ENCODE measurements at places on chromosomes 7 and 10.

DNA sequence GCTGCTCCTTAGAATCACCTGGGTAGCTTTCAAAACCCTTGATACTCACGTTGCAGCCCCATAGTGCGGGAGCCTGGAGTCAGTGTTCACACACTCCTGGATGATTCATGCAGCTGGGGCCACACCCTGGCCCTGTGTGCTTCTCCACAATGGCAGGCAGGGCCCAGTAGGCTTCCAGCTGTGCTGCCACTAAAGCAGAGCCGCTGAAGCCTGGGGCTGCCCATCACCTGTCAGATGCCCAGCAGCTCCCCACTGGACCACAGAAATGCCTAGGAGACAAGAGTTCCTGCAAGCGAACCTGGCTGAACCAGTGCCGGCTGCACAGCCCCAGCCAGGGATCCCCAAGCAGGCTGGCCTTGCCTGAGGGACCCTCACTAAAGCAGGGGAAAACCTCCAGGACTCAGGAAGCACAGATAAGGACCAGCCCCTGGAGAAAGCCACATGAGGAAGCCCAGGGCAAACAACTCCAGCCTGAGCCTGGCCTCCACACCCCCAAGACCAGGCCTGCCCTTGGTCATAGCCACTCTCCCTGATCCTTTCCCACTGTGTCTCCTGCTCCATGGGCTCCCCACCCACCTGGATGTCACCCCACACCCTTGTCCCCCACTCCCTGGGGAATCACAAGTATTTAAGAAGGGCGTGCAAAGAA, 111.9 kb downstream of the GRID1 start:
- no peak for DNase-seq

DNA sequence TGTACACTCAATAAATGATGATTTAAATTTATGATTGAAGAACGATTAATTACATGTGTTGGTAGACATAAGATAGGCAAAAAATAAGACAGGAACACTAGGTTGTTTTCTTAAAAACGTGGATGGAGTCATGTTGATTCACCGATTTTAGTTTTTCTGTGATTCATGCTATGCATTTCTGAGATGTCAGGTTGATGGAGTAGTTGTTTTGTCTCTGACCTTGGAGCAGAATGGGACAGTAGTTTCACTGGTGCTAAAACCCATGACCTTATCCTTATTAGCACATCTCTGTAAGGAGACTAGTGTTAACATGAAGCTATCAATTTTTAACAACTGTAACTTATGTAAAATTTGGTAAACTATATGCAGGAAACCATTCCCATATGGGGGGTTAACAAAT, 611.6 kb upstream of the FZD8 start:
- no peak for DNase-seq

DNA sequence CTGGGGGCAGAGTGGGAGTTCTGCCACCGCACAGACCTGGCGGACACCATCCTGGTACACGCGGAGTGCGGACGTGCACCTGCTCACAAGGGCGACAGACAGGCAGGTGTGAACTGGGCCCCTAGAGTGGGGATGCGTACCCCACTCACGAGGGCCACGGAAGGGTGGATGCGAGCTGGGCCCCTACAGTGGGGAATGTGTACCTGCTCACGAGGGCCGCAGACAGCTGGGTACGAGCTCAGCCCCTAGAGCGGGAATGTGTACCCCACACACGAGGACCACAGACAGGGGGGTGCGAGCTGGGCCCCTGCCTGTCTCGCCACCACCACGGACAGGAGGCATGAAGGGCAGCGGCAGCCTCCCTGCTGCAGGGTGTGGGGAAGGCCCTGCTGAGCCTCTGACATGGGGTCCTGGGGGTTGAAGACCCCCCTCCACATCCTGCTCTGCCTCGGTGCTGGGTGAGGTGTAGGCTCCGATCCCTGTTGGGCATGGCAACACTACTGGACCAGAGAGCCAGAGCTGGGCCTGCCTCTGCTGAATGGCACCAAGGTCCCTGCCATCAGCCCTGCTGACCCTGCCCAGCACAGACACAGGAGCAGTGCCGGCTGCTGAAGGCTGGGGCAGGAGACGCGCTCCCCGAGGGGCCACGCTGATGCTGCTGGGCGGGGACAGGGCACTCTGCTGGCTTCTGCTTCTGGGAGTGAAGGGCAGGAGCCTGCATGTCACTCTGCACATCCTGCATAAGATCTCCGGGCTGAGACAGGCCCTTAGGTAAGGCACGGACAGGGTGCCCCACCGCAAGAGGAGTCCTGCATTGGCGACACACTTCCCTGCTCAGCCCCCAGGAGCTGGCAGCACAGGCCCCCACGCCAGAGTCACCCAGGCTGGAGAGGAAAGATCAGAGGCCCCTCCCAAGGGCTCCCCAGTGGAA, 259.2 kb downstream of the MAD1L1 start:
- no peak for DNase-seq

DNA sequence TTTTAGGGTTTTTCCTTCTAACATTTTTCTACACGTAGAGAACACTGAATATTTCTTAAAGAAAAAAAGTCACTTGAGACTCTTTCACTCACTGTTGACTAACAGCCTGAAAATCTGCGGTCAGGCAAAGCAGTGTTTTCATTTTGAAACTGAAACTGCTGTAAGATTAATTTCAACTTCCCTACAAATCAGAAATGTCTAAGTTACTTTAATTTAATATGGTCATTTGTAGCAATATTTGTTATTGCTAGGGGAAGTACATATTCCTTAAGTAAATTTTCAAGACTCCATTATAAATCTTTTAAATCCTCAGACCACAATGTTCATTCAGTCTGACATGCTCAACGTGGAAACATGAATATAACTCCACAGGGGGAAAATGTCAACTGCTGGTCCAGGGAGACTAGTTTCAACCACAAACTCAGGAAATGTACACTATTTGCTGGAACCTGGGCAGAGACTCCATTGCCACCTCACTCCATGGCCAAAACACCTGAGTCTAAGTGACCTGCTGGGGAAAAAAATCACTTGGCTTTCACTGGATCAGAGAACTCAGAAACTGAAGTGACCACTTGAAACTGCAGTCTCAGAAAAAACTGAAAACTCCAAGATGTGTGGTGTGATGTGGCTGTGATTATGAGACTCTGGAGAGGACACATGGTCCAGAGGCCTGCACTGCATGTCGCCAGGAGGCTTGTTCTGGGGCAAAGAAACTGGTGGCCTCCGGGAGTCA, 161.2 kb downstream of the TAX1BP1 start:
- no peak for DNase-seq

DNA sequence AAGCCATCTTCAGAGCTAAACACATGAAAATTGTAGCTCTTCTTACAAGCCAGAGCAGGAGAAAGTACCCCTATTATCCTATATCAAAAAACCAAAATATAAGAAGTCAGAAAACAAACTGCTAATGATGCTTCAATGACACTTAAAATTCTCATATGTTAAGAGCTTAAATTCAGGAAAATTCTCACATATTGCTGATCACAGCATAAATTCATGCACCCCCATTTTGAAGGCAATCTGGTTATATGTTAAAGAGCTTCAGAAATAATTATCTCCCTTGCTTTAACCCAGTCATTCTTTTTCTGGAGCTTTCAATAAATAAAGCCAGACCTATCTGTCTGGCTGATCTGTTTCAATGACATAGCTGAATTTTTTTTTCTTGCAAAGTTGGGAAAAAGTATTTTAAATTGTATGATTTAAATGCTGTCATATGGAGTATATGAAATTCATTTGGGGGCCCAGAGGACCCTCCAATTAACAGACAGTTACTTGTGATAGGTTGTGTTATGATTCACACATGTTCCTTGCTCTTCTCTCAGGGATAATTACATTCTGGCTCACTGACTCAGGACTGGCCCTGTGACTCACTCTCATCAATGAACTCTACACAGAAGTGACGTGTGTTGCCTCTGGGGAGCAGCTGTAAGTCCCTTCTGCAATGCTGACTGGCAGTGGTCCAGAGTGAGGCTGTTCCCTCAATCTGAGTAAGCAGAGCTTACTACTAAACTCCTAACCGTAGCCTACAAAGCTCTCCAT, 85.2 kb downstream of the HGF start:
- no peak for DNase-seq

GRCh38 chr7:2097492-2097891, 135.3 kb downstream of the MAD1L1 start:
- DNase-seq: no peak

DNA sequence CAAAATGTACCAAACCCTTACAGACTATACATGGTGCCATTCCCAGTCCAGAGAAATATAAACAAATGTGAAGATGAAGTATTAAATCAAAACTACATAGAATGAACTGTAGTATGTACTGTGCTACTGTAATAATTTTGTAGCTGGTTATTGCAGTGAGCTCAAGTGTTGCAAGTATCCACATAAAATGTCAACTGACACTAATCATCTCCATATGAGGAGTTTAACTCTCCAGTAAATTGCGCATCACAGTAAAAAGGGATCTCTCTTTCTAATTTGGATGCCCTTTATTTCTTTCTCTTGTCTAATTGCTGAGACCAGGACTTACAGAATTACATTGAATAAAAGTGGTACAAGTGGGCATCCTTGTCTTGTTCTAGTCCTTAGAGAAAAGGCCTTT, 165.5 kb downstream of the CPED1 start:
- DNase-seq: no peak
